ENCODE measurements at places on chromosomes 4 and X.

DNA sequence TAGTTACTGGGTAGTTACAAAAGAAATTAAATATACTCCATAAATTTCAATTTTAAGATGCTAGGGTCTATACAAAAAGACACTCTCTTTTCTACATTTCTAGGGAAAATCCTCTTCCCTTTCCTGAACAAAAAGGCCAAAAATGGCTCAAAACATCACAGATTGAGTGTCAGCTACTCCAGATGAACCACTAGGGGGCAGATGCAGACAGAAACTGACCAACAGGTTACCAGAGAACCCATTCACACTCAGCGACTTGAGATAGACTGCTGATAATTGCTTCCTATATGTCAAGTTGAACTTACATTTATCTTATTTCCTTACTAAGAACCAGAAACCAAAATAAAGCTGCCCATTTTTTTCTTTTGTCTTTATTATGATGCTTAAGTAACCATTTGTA lies 83.4 kb upstream of the MID1IP1 start:
- DNase-seq, result no peak

DNA sequence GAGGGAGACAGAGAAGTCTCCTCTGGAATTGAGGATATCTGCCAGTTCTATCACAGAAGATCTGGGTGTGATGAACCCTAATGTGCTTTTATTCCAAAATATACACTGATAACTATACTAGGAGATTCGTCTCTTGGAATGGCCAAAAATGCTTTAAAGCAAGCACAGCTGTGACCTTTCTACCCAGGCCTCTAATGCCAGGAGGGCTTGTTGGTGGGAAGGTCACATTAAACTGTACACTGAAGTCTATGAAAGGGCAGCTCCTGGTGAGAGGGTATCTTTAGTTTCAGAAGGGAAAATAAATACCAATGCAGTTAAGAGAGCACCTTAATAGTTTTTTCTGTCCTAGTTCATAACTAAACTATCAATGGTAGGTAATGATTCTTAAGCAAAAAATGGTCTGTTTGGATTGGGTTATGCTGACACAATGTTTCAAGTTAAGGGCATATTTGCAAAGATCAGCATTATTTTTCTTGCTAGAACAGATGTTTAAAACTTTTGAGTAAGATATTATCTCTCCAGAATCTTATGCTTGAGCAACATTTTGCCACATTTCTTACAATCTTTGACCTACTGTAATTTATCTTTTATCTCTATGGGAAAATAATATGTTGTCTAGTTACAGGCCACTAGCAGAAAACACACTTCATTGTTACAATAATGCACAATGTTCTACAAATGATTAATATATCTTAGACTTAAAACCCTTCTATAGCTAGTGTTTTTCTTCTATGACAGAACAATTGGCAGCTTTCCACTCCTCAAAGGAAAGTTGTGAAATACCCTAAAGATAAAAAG lies 59.6 kb downstream of the SEC24D start:
- DNase-seq, result no peak

DNA sequence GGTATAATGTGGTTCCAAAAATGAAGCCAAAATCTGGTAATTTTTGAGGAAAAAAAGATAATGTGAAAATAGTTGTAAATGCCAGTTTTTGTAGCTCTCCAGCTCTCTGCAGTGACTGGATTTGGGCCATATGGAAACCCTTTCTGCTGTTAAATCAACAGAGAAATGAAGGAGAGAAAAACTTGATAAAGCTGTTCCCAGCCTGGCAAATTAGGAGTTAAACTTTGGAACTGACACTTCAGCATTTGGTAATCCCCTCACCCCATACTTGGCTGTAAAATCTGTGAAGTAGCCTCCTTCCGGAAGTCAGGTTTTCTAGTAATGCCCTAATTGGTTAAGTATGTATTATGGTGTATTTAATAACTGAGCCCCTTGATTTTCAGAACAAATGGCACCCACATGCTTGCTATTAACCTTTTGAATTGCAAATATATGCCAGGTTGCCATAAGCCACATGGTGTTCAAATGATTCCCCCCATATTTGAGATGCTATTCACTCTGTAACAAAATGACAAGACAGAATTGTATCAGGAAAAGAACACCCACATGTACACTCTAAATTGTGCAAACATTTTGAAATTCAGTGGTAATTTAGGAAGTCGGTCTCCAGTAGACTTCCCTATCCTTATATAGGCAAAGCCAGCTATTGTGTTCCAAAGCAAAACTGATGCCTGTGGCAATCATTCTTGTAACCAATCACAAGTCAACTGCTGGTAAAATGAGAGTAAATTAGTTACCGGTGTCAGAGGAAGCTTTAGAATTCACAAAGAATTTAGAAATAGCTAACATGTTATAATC lies 96.3 kb upstream of the ADAMTS3 start:
- no peak for DNase-seq

- DNase-seq, result no peak
These were observed 2002.5 kb upstream of the TENM3 start for GRCh38 chr4:180240670-180241069.

DNA sequence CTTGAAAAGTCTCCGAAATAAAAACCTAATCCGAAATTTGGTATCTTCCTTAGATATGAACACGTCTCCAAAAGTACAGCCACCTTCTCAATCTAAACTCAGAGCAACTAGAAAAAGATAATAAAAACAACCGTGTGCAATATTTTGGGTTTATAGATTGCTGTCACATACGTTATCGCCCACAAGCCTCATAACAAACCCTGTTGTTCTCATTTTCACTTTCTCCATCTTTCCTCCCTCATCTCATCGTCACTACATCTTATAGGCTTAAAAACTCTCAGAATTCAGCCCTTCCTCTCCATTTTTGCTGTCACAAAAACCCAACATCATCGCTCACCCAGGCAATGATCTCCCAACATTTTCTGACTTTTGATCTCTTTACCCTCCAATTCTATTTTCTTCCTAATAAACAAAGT lies 448 bp upstream of the SCFD2 start:
- no peak for DNase-seq

- DNase-seq, result no peak
These were observed 127.7 kb downstream of the SLC7A11 start for GRCh38 chr4:138114434-138114833.

- no peak for DNase-seq
These were observed 1190.2 kb upstream of the AGA start for GRCh38 chr4:178632415-178632814.

DNA sequence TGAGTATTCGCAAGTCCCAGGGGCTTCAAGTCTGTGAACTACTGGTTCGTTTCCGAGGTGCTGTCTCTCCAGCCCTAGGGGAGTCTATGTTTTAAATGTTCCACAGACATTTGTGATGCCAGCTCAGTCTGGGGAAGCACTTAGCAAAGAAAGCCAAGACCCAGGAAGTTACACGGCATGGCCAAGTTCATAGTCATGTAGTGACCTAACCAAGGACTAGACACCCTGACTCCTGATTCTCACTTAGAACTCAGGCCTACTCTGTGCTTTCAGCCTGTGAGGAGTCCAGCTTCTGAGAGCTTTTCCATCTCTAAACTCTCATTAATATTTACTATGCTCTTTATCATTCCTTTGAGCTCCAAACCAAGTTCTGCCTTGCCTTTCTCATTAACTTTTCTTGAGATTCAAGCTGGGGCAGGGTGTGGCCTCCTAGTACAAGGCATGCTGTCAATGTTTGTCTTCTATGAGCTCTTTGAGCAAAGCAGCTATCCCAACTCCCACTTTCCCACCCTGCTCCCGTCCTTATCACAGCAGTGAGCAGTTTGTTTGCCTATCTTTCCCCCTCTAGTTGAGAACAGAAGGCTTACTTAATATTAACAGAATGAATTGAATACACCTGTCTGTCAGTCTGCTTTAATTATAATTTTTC lies 105.4 kb upstream of the FAM9C start:
- no peak for DNase-seq

DNA sequence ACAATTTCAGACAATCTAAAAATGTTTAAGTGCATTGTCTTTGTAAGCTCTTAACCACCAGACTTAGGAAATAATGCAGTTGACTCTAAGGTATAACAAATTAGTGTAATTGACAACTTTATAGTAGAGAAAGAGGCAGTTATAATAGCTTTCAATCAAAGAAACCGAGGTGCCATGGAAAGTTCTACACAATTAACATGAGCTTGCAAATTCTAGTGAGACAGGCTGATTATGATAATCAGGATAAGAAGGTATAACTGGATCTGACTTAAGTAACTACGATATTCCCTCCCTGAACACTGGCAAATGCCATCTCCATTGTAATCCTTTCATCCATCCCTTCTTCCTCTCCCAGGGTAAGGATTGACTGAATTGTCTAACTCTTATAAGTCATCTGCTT lies 11.4 kb upstream of the KLHL5 start:
- DNase-seq, result no peak

- no peak for DNase-seq
These were observed 441.6 kb upstream of the PITX2 start for GRCh38 chr4:111064342-111064993.

DNA sequence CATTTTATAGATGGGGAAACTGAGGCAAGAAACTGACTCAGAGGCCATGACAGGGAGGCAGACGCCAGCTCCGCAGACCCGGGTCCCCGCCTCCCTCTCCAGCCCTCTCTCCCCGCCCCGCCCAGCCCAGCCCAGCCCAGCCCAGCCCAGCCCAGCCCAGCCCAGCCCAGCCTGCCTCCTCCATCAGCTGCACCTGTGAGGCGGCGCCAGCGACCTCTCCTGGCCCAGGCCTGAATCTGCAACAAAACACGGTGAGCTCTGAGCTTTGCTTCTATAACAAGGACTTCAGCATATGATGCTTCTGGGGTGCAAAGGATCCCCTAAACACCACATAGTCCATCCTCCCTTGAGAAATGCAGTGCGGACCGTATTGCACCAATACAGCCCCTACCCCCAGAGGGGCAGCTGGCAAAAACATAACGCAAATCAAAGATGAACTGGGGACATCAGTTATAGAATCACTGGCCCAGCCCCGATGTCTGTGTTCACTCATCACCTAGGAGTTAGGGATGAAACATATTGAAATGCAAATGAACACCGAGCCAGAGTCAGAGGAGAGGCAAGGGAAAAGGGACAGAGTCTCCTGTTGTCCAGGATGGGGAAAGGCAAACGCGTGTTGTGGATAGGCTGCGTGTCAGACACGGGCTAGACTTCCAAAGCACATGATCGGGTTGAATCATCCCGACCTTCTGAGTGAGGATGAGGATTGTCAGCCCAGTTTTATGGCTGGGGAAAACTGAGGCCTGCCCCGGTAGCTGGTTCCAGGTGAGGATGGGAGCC lies 216.1 kb upstream of the PSAPL1 start:
- no peak for DNase-seq

DNA sequence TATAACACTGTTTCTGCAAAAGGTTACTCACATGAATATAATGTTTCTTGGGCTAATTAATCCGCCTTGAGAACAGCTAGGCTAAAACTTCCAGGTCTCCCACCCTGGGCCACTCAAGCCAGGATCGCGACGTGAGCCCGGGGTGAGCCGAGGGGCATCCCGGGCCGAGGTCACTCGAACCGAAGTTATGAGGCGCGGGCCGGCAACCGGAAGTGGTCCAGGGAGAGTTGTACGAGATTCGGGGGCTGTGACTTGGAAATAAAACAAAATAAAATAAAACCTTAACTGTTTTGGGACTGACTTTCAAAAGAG lies 317 bp downstream of the CMC4 start:
- peak; percentile 11 for DNase-seq

DNA sequence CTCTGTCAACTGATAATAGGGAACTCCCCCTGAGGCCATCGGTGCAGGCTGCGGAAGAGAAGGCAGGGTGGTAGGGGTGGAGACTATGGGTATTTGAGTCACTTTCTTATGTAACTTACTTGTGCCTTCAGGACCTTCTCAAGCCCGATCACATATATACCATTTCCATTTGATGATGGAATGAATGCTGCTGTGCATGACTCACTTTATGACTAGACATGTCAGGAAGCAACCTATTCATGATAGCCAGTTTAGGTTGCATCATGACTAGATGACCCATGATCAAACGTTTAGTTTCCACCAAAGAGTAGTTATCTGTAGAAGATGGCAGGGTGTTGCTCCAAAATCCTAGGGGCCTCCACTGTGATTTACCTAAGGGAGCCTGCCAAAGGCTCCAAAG lies 435.5 kb downstream of the DTHD1 start:
- DNase-seq, result no peak

DNA sequence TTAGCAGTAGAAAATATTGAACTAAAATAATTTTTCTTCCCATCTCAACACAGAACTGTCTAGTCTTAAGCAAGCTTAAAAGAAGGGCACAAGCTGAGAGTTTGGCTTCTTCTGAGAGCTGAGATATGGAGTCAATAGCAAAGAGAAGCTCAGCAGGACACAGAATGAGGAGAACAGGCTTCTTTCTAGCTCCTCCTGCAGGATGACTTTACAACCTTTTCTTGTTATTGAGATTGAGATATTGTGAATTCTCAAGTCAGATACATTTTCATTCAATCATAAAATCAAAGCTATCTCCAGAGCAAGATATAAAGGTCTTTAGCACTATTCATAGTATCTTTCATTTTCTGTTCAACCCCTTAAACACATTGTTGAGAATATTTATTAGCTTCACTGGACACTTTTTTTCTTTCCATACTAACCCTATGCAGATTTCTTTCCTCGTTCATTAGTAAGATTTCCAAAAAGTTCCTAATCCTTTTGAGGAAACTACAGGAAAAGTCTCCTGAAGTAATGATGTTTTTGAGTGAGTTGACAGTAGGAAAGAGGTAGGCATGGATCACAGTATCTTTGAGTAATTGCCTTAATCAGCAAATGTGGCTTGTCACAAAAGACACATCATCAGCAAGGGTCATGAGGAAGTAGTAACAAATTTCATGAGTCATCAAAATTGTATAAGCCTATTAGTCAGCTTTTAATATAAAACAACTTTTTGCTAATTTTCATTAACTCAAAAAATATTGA lies 17.8 kb upstream of the CXCL3 start:
- no peak for DNase-seq

DNA sequence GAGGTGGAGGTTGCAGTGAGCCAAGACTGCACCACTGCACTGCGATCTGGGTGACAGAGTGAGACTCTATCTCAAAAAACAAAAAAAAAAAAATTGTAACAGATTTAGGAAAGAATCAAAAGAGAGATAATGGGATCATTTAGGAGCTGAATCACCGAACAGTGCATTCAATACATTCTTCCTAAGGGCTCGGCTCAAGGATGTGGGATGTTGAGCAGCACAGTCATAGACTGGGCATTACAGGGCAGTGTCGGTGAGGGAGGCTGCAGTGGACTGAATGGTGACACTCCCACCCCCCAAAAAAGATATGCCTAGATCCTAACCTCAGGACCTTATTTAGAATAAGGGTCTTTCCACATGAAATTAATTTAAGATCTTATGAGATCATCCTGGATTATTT lies 70.0 kb downstream of the EVC2 start:
- no peak for DNase-seq
